ENCODE measurements at places on chromosomes 12 and 14. TPM values are rescaled to one million over a fixed set of nuclear protein-coding genes. Genes with fewer than 3 reads are reported as not detected.

CPM gene
- total RNA-seq, result 2.0 TPM

POTEM gene
- total RNA-seq, result not detected

TAS2R10 gene
- 0.15 TPM for total RNA-seq

STON2 gene
- total RNA-seq, result 3.4 TPM

MDGA2 gene
- 0.12 TPM for total RNA-seq

KLHL33 gene
- not detected for total RNA-seq

SLC25A21 gene
- total RNA-seq, result 1.7 TPM

SRP54 gene
- total RNA-seq, result 58.7 TPM

KICS2 gene
- 4.2 TPM for total RNA-seq

NTF3 gene
- total RNA-seq, result not detected

KRT7 gene
- total RNA-seq, result 92.6 TPM

TGM1 gene
- 0.64 TPM for total RNA-seq

OR6C2 gene
- not detected for total RNA-seq

SLC39A2 gene
- total RNA-seq, result not detected

C3AR1 gene
- 0.44 TPM for total RNA-seq

FGF6 gene
- not detected for total RNA-seq

AMHR2 gene
- total RNA-seq, result not detected

EFS gene
- total RNA-seq, result 0.24 TPM

KRT81 gene
- not detected for total RNA-seq

SLC25A3 gene
- total RNA-seq, result 417 TPM

OR4E2 gene
- total RNA-seq, result not detected

OAS3 gene
- total RNA-seq, result 62.9 TPM

TMEM19 gene
- 13.0 TPM for total RNA-seq

GALNT9 gene
- not detected for total RNA-seq

HOMEZ gene
- total RNA-seq, result 13.8 TPM

MMP14 gene
- 804 TPM for total RNA-seq

BTG1 gene
- total RNA-seq, result 23.6 TPM

RFLNA gene
- total RNA-seq, result 0.41 TPM

TSPAN8 gene
- total RNA-seq, result not detected

DHRS2 gene
- not detected for total RNA-seq

EPYC gene
- total RNA-seq, result not detected

ADSS1 gene
- 4.7 TPM for total RNA-seq

RIPK3 gene
- 2.6 TPM for total RNA-seq

MSI1 gene
- total RNA-seq, result not detected
